ENCODE measurements at places on chromosomes 2 and 18.

DNA sequence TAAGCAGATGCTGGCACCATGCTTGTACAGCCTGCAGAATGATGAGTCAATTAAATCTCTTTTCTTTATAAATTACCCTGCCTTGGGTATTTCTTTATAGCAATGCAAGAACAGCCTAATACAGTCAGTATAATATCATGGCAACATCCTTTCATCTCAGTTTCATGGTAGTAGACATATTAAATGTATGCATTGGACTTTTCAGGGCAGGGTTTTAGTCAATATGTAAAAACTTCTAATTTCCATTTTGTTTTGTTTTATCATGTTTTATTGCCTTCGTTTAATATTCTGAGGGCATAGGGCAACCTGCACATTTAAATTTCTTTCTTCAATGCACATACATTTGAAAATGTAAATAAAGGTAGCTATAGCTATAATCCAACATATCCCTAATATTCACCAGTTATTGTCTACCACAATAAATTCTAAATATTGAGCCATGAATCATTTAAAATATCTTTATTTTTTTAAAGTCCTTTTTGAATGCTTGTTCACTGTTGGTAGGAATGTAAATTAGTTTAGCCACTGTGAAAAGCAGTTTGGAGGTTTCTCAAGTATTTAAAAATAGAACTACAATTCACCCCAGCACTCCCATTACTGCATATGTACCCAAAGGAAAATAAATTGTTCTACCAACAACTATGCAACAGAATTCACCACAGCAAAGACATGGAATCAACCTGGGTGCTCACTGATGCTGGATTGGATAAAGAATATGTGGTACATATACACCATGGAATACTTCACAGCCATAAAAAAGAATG lies 41.8 kb upstream of the GRB14 start:
- no peak for DNase-seq

DNA sequence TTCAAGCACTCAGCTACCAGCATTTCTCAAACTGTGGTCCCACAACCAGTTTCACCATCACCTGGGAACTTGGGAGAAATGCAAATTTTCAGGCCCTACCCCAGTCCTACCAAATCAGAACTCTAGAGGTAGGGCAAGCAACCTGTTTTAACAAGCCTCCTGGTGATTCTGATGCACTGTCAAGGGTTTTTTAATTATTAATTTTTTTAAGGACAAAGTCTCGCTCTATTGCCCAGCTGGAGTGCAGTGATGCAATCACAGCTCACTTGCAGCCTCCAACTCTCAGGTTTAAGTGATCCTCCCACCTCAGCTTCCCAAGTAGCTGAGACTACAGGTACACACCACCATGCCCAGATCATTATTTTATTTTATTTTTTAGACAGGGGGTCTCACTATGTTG lies 7.8 kb downstream of the ACMSD start:
- no peak for DNase-seq

DNA sequence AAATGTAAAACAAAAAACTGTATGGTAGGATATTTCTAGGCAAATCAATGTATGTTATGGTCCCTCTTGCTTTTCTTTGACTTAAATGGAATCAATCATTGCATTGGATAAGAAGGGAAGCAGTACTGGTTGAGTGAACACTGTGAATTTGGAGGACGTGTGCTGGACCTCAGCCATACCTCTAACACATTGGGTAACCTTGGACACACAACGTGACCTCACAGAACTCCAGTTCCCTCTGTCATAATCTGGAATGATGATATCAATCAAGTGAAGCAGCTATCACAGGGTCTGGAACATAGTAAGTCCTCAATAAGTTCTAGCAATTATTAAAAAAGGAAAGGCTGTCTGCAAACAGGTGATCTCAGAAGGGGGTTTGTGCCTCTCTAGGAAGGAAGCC lies 474.9 kb upstream of the TCF4 start:
- no peak for DNase-seq

- no peak for DNase-seq
Measured at GRCh38 chr2:8985561-8986326, 17.7 kb downstream of the MBOAT2 start.

GRCh38 chr2:164975891-164976290 lies 20.6 kb upstream of the SLC38A11 start:
- no peak for DNase-seq

- DNase-seq = no peak
Measured at GRCh38 chr2:15660491-15661294, 69.0 kb downstream of the DDX1 start.

GRCh38 chr2:151111599-151112278 lies 149.9 kb downstream of the RBM43 start:
- no peak for DNase-seq

DNA sequence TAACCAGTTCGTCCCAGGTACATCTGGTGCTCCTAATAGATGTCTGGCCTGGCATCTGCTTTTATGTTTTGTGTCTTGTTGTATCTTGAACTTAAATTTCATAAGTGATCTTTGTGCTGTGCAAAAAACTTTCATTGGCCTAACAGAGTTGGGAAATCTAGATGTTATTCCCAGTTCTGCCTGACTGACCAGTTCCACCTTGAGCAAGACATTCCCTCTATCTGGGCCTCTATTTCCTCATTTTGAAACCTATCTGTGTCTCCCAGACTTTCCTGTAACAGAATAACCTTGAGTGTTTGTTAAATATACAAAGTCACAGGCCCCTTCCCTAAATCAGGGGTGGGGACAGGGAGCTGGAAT lies 90.5 kb upstream of the MSH2 start:
- no peak for DNase-seq

- no peak for DNase-seq
Measured at GRCh38 chr18:2325308-2325849, 245.9 kb downstream of the METTL4 start.

DNA sequence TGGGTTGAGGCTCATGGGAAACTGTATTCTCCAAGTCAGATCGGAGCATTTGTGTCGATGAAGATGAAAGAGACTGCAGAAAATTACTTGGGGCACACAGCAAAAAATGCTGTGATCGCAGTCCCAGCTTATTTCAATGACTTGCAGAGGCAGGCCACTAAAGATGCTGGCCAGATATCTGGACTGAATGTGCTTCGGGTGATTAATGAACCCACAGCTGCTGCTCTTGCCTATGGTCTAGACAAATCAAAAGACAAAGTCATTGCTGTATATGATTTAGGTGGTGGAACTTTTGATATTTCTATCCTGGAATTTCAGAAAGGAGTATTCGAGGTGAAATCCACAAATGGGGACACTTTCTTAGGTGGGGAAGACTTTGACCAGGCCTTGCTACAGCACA lies 336.6 kb downstream of the PAX3 start:
- no peak for DNase-seq

- no peak for DNase-seq
Measured at GRCh38 chr2:43142921-43143438, 83.4 kb downstream of the ZFP36L2 start.

GRCh38 chr2:25279091-25279651 lies 62.6 kb downstream of the DNMT3A start:
- no peak for DNase-seq

- no peak for DNase-seq
Measured at GRCh38 chr2:30931841-30932407, 124.7 kb upstream of the CAPN13 start.

DNA sequence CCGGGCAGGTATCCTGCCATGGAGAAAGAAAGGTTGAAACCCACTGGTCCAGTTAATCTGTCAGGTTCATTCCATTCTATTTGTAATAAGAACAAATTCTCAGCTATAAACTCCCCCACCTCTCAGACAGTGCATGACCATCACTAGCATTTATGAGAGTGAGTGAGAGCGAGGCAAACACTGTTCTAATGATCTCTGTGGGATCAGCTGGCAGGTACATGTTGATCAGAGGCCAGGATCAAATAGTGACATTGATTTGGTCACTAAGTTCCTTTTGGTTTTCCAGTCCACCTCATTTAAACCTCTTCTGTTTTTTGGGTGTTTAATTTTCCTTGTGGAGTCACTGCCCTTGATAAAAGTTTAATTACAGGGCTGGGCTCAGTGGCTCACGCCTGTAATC lies 423.1 kb upstream of the CHST9 start:
- no peak for DNase-seq

DNA sequence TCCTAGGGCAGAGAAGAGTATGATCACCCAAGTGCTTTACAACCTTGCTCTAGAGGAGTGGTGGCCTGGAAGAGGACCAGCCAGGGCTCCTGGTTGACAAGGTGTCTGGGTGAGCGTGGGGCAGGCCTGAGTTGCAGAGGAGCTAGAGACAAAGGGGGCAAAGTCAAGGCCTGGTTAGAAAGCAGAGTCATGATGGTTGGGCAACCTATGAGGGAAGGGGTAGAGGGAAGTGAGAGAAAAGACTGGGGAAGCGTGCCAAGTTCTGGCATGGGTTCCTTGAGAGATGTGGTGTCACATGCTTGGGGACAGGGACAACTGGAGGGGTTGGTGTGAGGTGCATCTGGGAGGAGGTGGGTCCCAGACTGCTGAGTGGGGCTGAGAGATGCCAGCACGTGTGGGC lies 13.5 kb downstream of the ZFP36L2 start:
- no peak for DNase-seq

- no peak for DNase-seq
Measured at GRCh38 chr18:31954349-31954748, 11.4 kb upstream of the TRAPPC8 start.

GRCh38 chr2:58377181-58377580 lies 136.1 kb upstream of the FANCL start:
- no peak for DNase-seq

DNA sequence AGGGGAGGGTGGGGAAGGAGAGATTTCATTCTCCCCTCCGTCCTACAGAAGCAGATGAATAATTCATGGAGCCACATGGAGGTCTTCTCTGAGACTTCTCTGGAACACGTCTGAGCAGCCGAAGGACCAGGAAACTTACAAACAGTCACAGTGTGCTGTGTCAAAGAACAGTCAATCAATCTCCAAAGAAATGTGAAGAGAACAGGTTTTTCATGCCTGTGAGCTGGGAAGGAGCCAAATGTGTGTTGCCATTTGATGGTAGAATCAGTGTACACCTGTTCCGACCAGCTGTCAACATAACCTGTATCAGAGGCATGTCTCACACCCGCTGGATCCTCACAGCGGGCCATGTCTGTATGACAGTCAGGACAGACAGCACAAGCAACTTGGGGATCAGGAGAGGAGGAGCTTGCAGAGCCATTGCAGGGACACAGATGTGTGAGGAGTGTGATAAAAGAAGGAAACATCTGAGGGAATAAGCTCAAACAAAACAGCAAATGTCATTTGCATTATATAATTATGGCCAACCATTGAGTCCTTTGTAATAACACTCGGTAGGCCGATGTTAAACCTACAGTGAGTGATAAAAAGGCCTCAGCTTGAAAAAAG lies 298.5 kb downstream of the EN1 start:
- no peak for DNase-seq

- DNase-seq = no peak
Measured at GRCh38 chr2:151357359-151357758, at the start of gene TNFAIP6. Gene TNFAIP6, plus strand, starts transcription at chr2:151357592. Its CDS starts 75 bp downstream, at chr2:151357667.

DNA sequence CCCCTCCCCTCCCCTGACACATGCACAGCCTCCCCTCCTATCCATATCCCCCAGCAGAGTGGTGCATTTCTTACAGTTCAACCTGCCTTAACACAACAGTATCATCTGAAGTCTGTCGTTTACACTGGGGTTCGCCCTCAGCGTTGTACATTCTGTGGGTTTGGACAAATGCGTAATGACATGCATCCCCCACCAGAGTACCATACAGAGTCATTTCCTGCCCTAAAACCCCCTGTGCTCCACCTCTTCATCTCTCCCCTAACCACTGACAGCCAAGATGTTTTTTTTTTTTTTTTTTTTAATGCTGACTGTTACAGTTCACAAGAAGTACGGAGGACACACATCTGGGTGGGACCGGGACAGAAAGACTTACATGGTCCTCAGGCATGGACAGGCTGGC lies 22.6 kb downstream of the POMC start:
- DNase-seq = no peak

GRCh38 chr2:157866666-157867642 lies 9.2 kb downstream of the ACVR1 start:
- no peak for DNase-seq

GRCh38 chr2:132620115-132620514 lies 49.9 kb downstream of the LYPD1 start:
- DNase-seq = no peak

DNA sequence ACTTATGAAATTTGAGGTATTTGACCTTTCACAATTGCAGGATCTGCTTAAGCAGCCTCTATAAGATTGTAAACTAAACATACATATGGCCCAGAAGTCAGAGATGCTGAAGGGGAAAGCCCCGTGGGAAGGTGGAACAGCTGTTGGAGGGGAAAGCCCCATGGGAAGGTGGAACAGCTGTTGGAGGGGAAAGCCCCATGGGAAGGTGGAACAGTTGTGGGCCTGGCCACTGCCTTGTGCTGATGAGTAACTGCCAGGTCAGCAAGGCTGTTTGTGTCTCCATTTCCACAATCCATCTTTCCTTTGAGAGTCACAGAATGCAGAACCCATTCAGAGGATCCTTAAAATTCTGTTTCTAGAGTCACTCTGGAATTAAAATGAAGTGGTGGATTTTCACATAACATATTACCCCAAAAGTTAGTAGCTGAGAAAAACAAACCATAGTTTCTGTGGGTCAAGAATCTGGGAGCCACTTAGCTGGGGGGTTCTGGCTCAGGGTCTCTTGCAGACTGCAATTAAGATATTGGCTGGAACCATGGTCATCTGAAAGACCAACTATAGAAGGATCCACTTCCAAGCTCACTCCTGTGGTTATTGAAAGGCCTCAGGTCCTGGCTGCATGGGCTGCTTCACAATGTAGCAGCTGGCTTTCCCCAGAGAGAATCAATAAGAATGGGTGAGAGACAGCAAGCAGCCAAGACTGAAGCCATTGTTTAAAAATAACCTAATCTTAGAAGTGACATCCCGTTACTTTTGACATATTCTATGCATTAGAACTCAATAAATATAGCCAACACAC lies 86.6 kb upstream of the CAVIN2 start:
- no peak for DNase-seq

DNA sequence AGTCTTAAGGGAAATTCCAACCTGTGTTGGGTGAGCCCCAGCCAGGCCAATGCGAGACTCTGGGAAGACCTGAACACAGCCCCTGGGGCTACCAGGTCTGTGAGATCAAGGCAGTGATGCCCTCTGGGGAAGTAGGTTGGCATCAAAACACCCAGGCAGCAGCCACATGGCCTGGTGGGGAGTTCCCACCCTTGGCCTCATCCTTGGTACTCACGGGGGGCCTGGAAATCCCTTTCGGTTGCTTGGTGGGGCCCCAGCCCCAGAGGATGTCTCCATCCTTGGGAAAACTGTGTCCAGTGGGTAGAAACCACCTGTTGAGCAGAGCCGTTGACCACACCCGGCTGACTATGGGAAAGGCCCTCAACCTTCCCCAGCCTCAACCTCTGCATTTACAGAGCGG lies 56.0 kb upstream of the PXDN start:
- no peak for DNase-seq

- DNase-seq = no peak
Measured at GRCh38 chr2:126652323-126652891, 3.6 kb upstream of the GYPC start.

DNA sequence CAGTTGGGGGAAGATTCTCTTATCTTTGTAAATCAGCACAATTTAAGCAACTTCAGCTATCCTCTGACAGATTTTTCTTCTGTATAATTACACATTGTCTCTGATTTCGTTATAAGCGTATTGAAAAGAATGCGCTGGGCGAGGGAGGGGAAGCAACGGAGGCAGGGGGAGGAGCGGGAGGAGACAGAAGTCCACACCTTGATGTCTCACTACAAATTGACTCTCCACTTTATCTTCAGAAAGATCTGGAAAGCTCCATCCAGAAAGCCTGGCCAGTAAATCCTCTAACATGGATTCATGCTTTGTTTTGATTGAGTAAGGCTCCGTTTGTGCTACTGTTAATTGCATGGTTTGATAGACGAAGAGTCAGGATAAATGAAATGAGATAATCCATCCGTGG lies 76.6 kb downstream of the SMIM21 start:
- no peak for DNase-seq

Measured in cortex of kidney (tissue), 1 donor.